ENCODE measurements at places on chromosomes 16 and 17. TPM values are rescaled to one million over a fixed set of nuclear protein-coding genes. Genes with fewer than 3 reads are reported as not detected.

DNA sequence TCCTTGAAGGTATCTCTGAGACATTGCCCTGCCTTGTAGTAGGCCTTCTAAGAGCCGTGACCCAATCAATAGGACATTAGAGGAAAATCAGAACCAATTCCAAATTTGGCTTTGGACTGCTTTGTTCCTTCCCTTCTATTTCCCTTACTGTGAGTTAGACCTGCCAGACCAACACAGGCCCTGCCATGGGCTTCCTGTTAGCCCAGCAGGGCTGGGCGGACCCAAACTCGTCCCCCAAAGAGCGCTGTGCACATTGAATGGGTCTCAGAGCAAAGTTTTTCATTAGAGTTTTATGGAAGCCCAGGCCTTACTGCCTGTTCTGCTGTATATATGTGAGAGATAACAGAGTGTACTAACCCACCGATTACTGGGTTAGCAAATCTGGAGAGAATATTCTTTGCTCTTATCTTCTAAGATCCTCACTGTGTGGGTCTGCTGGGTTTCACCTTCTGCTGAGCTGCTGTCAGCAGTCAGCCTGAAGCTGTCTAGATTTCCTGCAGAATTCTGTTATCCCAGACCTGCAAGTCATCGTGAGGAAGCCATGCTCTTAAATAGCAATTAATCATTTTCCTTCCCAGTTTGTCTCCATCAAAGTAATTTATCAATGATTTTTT is 5.7 kb downstream of the ARHGAP44 start:
- DNase-seq: no peak

Gene GLIS2
- 50.6 TPM for polyA plus RNA-seq

- DNase-seq: no peak
Measured at GRCh38 chr16:400061-400591, 1.6 kb upstream of the DECR2 start.

- no peak for DNase-seq
Measured at GRCh38 chr17:54007855-54008254, 185.1 kb downstream of the KIF2B start.

GRCh38 chr17:13460261-13461000 is 141.3 kb downstream of the HS3ST3A1 start:
- DNase-seq: no peak

Gene EEF2K
- polyA plus RNA-seq: 12.2 TPM
